ENCODE measurements at places on chromosomes 1 and 21. TPM values are rescaled to one million over a fixed set of nuclear protein-coding genes. Genes with fewer than 3 reads are reported as not detected.

- DNase-seq: peak; percentile 15
These were observed 122.8 kb upstream of the RAB4A start for GRCh38 chr1:229148041-229148671.

DNA sequence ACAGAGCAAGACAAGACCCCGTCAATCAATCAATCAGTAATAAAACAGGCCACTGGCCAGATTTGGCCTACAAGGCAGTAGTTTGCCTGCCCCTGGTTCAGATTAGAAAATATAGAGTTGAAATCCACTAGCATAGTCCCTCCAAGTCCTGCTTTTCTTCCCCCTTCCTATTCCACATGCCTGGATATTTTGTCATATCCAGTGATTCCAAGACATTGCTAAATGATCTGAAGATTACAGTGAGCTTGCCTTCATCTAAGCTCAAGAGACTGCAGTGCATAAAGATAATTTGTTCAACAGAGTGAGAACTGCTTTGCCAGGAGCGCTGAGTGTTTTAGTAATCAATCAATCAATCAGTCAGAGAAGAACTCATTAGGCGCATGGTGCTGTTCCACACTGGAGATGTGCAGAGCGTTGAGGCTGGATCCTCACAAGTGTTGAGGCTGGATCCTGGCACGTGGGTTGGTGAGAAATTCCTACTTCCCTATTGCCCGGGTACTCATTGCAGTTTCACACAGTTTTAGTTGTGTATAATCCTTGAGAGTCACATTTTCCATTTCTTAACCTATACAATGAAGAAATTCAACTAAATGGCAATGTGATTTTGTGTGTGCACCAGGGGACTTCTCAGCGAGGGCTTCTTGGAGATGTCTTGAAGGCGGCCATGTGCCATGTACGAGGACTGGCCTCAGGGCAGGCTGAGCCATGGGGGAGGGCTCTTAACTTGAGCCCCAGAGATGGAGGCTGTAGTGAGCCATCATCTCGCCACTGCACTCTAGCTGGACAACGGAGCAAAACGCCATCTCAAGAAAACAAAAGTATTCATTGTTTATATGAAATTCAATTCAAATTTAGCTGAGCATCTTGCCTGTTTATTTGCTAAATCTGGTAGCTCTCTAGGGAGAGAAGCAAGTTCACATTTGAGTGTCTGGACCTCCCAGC is 76.3 kb downstream of the TOMM20 start:
- no peak for DNase-seq

GRCh38 chr21:43295066-43295958 is 126.5 kb downstream of the CRYAA start:
- DNase-seq: no peak

DNA sequence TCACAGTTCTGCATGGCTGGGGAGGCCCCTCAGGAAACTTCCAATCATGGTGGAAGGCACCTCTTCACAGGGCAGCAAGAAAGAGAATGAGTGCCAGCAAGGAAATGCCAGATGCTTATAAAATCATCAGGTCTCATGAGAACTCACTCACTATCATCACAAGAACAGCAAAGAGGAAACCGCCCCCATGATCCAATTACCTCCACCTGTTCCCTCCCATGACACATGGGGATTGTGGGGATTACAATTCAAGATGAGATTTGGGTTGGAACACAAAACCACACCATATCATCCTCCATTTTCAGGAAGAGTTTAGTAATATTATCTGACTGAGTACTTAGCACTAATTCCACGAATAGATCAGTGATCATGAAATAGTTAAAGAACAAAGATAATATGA is 244.2 kb downstream of the LMO4 start:
- DNase-seq: no peak

GRCh38 chr1:97051823-97052222 is 330.2 kb downstream of the PTBP2 start:
- no peak for DNase-seq

DNA sequence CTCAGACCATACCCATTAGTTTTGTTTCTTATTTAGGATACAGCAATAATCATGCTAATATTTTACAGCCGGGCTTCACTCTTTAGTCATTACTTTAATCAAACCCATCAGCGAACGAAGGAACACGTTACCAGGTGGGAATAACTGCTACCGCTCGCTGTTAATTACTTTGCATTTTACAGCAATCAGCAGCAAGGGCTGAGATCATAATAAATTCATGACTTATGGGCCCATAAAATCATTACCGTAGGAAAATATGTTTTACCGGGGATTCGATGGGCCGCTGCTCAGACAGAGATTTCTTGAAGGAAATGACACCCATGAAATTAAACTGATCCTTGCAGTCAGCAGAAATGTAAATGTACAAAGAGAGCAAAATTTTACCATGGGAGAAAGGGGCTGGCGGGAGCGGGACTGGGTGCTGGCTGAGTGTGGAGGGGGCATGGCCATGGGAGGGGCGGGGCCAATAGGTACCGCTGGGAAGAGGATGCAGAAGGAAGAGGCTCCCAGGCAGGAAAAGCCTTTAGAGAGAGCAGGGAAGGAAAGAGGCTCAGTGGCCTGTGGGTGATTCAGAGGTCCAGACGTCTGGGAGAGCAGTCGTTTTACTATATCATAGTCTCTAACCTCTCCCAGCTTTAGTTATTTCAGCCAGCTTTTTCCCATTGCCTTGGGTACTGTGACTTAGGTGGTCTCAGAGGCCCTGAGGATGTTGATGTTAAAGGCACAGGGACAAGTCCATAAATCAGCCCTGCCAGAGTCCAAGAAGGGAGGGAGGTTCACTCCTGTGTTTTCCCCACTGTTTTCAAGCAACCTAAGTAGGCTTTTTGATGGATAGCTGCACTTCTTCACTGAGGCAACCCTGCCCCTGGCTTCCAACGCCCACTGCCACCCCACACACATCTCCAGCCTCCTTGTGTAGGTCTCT is 258.9 kb downstream of the SEC16B start:
- no peak for DNase-seq

DNA sequence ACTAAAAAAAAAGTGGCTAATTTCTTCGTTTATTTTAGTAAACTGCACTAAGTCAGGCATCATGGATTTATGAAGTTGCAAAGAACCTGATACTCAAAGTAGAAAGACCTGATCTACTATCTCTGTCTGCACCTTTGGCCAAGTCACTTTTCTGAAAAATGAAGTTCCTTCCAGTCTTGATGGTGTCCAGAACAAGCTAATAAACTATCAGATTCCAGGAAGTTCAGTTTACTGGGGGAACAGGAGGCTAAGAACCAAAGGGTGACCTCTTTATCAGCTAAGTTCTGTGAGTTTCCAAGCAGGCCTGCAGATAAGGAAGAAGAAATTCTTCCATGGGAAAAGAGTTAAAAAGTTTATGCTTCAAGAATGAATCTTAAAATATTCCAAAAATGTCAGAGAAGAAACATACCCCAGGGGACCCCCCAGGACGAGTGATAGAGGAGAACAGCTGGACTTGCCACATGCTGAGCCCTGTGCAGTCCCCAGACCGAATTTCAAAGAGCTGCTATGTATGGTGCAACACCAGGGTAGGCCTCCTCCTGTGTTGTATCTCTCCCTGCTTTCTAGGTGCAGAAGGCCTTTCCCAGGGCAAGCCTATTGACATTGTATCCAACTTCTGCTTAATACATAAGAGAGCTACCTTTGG is 72.8 kb upstream of the FGGY start:
- DNase-seq: no peak

DNA sequence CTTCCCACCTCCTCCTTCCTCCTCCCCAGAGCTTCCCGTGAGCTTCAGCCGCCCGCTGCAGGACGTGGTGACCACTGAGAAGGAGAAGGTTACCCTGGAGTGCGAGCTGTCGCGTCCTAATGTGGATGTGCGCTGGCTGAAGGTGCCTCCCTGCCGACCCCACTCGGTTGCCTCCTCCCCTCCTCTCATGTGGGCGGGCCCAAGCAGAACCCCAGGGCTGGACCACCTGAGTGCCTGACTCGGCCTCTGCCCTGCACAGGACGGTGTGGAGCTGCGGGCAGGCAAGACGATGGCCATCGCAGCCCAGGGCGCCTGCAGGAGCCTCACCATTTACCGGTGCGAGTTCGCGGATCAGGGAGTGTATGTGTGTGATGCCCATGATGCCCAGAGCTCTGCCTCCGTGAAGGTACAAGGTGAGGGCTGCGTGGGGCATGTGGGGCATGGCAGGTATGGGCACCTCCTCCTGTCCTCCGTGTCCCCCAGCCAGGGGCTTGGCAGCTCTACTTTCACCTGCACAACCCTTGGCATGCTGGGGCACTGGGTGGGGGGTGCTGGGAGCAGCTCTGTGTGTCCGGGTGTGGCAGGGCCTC is 69.2 kb downstream of the OBSCN start:
- DNase-seq: no peak

DNA sequence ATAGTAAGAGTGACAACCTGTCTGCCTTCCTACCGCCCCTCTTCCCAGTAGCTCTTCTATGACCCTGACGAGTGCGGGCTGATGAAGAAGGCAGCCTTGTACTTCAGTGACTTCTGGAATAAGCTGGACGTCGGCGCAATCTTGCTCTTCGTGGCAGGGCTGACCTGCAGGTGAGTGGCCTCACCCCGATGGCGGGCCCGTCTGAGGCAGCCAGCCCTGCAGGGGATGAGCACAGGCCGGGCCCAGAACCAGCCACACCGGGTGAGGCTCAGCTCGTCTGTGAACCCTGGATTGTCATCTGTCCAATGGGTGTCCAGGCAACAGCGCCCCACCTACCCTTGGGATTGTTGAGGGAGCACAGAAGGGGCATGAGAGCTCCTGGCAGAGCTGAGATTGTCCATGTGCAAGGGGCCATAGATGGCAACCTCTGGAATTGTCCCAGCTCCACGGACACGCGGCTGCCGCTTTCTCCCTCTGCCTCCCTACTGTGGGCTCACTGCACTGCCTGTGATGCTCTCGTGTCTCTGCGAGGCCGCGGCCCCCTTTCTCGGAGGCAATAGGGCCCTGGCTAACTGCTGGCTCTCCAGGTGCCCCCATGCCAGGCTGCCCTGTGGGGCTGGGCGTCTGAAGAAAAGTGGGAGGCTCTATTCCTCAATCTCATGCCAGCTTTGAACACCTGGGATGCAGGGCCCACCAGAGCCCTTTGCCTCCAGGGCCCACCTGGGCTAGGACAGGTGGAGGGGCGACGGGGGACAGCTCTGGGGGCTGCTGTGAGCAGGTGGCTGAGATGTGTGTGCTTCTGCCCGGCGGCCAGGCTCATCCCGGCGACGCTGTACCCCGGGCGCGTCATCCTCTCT is 50.0 kb upstream of the LRRC3 start:
- no peak for DNase-seq

GRCh38 chr1:19011845-19012231 is 55.4 kb upstream of the IFFO2 start:
- DNase-seq: no peak

DNA sequence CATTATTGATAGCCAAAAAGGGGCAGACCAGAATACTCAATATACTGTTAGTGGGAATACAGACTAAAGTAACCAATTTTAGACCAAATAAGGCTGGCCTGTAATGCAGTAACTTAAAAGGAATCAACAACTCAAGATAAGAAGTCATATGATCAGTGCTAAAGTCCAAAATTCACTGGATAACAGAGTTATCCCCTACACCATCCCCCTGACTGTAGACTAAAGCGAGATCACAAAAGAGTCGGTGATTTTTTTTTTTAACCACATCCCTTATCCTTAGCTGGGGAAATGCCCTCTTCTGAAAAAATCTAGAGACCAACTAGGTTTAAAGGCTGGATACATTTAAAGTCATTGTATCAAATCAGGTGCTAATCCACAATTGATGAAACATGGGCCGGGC is 7.7 kb downstream of the UBR4 start:
- no peak for DNase-seq

DNA sequence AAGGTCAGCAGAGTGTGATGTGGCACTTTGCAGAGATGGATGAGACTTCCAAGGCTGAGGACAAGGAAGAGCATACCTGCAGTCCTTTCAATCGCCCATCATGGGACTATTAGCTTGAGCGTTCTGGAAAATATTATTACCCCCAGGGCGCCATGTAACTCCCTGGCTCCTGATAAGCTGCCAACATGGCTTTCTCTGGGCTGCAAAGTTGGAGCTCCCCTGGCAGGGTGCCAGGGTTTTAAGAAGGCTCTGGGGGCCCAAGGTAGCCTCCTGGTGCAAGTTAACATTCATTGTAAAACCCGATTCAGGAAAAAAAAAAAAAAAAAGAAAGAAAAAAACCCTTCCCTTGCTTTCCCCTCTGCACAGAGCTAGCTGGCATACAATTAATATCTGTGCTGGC is 196.7 kb downstream of the PBX1 start:
- DNase-seq: no peak

DNA sequence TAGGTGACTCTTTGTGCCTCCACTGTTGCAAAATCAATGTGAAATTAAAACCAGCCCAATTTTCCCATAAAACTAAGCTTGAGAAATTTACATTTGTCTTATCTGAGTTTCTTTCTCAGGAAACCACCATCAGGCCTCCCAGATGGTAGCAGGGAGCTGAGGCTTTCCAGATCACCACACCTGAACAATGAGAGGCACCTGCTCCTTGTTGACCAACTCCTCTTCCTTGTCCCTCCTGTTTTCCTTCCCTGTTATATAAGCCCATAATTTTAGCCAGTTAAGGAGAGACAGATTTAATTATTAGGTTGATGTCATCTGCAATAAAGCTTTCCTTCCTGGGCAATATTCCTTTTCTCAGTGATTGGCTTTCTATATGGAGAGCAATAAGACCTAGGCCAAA is 32.0 kb upstream of the C1orf185 start:
- DNase-seq: no peak

- DNase-seq: no peak
These were observed 34.1 kb downstream of the KRTAP20-3 start for GRCh38 chr21:30676737-30677136.

The SPATA17 gene
- 0.93 TPM for total RNA-seq

The CHD5 gene
- not detected for total RNA-seq

The LMOD1 gene
- not detected for total RNA-seq

The KCNE2 gene
- not detected for total RNA-seq
